ENCODE measurements at places on chromosomes 11 and 22. TPM values are rescaled to one million over a fixed set of nuclear protein-coding genes. Genes with fewer than 3 reads are reported as not detected.

Gene OR4C15
- not detected for total RNA-seq

Gene PPP1CA
- total RNA-seq: 280 TPM

Gene SORL1
- total RNA-seq: 1.4 TPM

Gene RIMBP3C
- 0.13 TPM for total RNA-seq

Gene MRGPRE
- not detected for total RNA-seq

Gene APOBEC3B
- total RNA-seq: 30.1 TPM

Gene TEX12
- total RNA-seq: not detected

Gene UBQLNL
- total RNA-seq: not detected

Gene SHANK3
- total RNA-seq: 4.5 TPM

Gene OR6X1
- not detected for total RNA-seq

Gene TTC9C
- 28.9 TPM for total RNA-seq

Gene LAYN
- 4.1 TPM for total RNA-seq

Gene KRTAP5-7
- not detected for total RNA-seq

All from A549 treated with Mapracorat at 1 μM for 4 hours (cell line).